ENCODE measurements at places on chromosomes 2 and 18. TPM values are rescaled to one million over a fixed set of nuclear protein-coding genes. Genes with fewer than 3 reads are reported as not detected.

DNA sequence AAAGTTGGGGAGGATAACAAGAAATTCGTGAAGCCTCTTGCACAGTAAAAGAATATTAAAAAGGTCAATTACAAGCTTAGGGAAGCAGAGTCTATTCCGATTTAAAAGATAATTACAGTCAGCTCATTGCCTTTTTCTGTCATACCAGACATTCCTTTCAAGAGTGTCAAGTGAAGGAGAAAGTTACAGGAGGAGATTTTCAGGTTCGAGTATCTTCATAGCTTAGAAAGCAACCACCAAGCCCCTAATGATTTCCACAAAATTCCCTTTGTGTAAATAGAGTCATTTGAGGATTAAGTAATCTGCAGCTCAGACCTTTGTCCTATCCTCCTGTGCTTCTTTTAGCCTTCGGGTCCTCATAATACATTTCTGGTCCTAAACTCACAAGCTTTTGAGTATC is 414.9 kb downstream of the CDH2 start:
- no peaks in the 10 kb centered on the region for H3K36me3 ChIP-seq
- no peaks in the 10 kb centered on the region for H3K27me3 ChIP-seq
- DNase-seq = no peak
- no peak overlapping the region for H3K27ac ChIP-seq
- no peaks in the 10 kb centered on the region for H3K4me1 ChIP-seq

GRCh38 chr18:22439447-22439846 is 21.7 kb upstream of the CTAGE1 start:
- H3K36me3 ChIP-seq = no peaks in the 10 kb centered on the region

DNA sequence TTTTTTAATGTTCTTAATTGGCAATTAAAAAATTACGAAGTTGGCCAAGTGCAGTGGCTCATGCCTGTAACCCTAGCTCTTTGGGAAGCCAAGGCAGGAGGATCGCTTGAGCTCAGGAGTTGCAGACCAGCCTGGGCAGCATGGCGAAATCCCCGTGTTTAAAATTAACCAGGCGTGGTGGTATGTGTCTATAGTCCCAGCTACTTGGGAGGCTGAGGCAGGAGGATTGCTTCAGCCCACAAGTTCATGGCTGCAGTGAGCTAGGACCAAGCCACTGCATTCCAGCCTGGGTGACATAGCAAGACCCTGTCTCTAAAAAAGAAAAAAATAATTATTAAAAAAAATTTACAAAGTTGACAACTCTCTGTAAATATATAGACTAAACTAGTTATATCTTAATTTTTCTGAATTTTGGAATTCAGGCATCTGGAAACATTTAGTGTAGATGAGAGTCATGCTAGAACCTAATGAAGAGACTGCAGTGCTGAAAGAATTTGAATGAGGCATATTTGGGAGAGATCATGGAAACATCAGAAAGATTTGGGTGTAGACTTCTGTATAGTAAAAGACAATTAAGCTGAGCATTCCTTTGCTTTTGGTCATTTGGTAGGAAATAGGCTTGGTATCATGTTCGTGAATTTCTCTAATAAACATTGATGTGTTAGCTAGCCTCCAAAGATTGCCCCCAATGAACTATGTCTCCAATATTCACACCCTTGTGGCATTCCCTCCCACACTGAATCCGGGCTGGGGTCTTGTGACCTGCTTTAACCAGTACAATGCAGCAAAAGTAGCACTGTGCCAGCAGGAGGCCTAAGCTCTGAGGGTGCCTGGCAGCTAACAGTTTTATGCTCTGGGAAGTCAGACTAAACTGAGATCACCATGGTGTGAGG is 4.2 kb upstream of the ROCK1 start:
- no peak overlapping the region for H3K27ac ChIP-seq
- H3K36me3 ChIP-seq = no peaks in the 10 kb centered on the region

DNA sequence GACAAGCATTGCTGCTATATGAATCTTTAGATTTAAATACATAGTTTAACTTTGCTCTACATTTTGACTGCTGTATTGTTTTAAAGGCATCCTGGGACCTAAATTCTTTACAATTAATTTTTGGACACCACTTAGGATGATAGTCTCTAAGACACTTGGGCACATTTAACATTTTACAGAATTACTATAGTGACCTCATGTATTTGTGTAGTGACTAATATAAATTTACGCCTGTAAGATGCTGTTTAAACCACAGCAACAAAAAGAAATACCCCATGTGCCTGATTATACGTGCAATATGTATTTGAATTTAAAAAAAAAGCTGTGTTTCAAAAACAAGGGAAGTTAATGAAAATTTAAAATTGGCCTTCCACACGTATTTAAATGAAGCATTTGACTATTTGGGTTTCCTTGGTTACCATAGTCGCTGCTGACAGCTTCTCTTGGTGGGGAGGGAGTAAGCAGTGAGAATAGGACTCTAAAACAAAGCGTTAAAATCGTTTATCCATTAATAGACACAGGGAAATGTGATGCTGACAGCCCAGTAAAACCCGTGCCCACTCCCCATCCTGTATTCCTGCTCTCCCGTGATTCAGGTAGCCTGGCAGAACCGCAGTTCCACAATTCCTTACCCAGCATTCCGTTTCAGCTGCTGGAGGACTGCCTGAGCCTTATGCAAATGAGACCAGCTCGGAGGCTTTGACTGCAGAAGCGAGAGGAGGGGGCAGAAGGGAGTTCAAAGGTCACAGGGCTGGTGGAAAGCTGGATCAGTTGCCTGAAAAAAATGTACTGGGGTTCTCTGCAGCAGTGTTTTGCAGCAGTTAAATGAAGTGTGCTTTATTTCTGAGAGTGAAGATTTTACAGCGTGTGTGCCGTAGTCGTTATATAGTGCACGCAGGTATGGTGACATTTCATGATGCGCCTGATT is 104.3 kb downstream of the CSRNP3 start:
- H3K4me1 ChIP-seq = no peaks in the 10 kb centered on the region
- H3K27ac ChIP-seq = peak overlapping the region; percentile 34
- H3K4me3 ChIP-seq = peak overlapping the region; percentile 56
- H3K36me3 ChIP-seq = no peaks in the 10 kb centered on the region
- peak; percentile 83 for DNase-seq
- no peaks in the 10 kb centered on the region for H3K27me3 ChIP-seq

- H3K27me3 ChIP-seq = no peaks in the 10 kb centered on the region
- no peak overlapping the region for H3K4me3 ChIP-seq
- H3K4me1 ChIP-seq = no peaks in the 10 kb centered on the region
- H3K36me3 ChIP-seq = no peaks in the 10 kb centered on the region
- H3K27ac ChIP-seq = no peak overlapping the region
These were observed 42.1 kb upstream of the SERTAD2 start for GRCh38 chr2:64695721-64696261.

GRCh38 chr2:191333911-191334357 is 88.7 kb downstream of the MYO1B start:
- H3K27me3 ChIP-seq = no peaks in the 10 kb centered on the region
- no peak for DNase-seq
- H3K4me3 ChIP-seq = no peak overlapping the region
- H3K27ac ChIP-seq = no peak overlapping the region

GRCh38 chr2:85725451-85725850 is 28.3 kb upstream of the ATOH8 start:
- H3K36me3 ChIP-seq = no peaks in the 10 kb centered on the region
- peaks cover 46% of the 10 kb centered on the region for H3K4me1 ChIP-seq
- DNase-seq = no peak
- peak overlapping the region; percentile 62 for H3K27ac ChIP-seq
- no peaks in the 10 kb centered on the region for H3K27me3 ChIP-seq

DNA sequence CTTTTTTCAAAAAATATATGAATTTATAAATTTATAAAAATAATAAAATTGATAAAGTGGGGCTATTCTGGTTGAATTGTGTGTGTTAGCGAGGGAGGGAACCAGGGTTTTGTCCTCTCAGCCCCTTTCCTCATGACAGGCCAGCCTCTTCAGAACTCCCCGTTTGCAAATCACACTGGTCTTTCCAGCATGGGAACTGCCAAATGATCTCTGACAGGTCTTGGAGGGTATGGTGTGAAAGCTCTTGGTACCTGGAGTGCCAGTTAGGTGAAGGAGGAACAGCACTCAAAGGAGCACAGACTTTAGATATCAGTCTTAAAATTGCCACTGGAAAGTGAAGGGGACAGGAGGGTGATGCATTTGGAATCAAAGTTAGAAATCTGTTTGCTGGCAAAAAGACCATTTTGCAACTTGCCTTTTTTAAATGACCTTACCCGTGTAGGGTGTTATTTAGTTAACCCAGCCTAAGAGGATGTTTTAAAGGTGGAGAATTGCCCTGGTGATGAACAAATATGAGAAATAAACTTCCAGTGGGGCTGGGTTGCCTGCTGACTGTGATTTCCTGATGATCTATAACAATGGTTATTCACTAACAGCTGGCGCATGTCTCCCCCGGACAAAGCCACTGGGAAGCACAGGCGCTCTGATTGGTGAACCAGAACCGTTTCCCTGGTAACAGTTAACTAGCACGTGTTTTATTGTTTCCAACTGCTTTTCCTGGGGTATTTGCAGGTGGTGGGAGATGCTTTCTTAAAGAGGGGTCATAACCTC is 85.3 kb upstream of the EFEMP1 start:
- no peaks in the 10 kb centered on the region for H3K27me3 ChIP-seq
- H3K4me3 ChIP-seq = no peak overlapping the region
- DNase-seq = no peak
- H3K36me3 ChIP-seq = no peaks in the 10 kb centered on the region
- no peak overlapping the region for H3K27ac ChIP-seq

DNA sequence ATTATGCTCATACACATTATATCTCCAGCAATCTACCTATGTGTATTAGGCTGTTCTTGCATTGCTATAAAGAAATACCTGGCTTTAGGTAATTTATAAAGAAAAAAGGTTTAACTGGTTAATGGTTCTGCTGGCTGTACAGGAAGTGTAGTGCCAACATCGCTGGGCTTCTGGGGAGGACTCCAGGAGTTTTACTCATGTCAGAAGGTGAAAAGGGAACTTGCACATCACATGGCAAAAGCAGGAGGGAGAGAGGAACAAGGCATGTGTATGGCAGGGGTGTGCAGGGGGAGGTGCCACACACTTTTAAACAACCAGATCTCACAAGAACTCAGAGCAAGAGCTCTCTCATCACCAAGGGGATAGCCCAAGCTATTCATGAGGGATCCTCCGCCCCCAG is 715.4 kb upstream of the ZEB2 start:
- H3K4me1 ChIP-seq = no peaks in the 10 kb centered on the region
- no peak overlapping the region for H3K4me3 ChIP-seq
- H3K36me3 ChIP-seq = no peaks in the 10 kb centered on the region
- DNase-seq = no peak
- no peaks in the 10 kb centered on the region for H3K27me3 ChIP-seq

DNA sequence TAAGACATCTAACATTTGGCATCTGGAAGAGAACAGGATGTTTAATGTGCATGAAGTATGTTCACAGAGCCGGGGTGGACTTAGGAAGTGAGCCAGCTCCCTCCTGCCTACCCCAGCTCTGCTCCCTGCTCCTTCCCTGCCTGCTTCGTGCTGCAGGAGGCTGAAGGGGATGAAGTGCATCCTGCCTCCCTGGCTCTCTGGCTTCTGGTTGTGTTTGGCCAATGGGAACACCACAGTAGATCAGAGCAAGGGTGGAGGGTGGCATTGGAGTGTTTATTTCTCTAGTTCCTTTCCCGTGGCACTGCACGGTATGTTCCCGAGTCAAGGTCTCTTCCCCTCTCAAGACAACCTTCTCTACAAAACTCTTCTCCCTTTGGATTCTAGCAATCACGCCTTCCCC is 379.9 kb downstream of the CLIP4 start:
- H3K36me3 ChIP-seq = no peaks in the 10 kb centered on the region
- H3K27me3 ChIP-seq = no peaks in the 10 kb centered on the region
- no peak overlapping the region for H3K27ac ChIP-seq
- DNase-seq = no peak
- H3K4me3 ChIP-seq = no peak overlapping the region

CRYGC gene
- total RNA-seq = not detected

DNA sequence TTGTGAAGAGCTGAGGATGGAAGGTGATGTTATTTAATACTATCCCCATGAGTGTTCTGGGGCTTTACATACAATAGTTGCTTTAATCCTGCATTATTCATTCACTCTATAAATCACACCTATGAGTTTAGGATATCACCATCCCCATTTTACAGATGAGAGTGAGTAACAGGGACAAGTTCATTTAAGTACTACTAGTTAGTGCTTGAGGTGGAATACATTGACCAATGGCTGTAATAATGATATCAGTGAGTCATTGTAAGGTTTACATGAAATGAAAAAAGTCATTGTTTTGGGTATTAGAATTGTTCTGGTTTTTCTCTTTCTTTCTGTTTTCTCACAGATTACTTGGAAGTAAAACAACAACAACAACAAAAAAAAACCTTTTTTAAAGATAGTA is 42.5 kb downstream of the TANC1 start:
- no peaks in the 10 kb centered on the region for H3K4me1 ChIP-seq
- no peak for DNase-seq
- no peaks in the 10 kb centered on the region for H3K27me3 ChIP-seq
- H3K27ac ChIP-seq = no peak overlapping the region
- H3K36me3 ChIP-seq = no peaks in the 10 kb centered on the region
- H3K4me3 ChIP-seq = no peak overlapping the region

DNA sequence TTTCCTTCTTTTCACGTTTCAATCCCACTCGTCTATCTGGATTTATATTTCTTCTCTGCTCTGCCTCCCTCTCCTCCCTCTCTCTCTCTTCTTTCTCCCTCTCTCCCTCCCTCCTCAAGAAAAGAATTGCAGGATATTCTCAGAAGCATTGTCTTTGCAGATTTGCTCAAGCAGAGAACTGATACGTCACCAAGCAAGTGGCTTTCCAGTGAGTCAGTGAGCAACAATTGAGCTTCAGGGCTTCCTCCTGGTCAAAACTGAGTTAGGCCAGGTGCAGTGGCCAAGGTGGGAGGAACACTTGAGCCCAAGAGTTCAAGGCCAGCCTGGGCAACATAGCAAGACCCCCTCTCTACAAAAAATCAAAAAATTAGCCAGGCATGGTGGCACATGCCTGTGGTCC is 151.1 kb downstream of the SMAD2 start:
- no peak for DNase-seq
- H3K4me3 ChIP-seq = no peak overlapping the region
- H3K4me1 ChIP-seq = no peaks in the 10 kb centered on the region
- no peak overlapping the region for H3K27ac ChIP-seq
- no peaks in the 10 kb centered on the region for H3K36me3 ChIP-seq

GRCh38 chr2:8247905-8248622 is 433.8 kb upstream of the ID2 start:
- DNase-seq = no peak
- H3K4me1 ChIP-seq = peaks cover 11% of the 10 kb centered on the region
- peak overlapping the region; percentile 59 for H3K27ac ChIP-seq

GRCh38 chr2:174835797-174836255 is 71.6 kb upstream of the CHRNA1 start:
- DNase-seq = no peak
- no peaks in the 10 kb centered on the region for H3K4me1 ChIP-seq
- no peak overlapping the region for H3K4me3 ChIP-seq
- H3K27ac ChIP-seq = no peak overlapping the region
- no peaks in the 10 kb centered on the region for H3K27me3 ChIP-seq
- no peaks in the 10 kb centered on the region for H3K36me3 ChIP-seq

DNA sequence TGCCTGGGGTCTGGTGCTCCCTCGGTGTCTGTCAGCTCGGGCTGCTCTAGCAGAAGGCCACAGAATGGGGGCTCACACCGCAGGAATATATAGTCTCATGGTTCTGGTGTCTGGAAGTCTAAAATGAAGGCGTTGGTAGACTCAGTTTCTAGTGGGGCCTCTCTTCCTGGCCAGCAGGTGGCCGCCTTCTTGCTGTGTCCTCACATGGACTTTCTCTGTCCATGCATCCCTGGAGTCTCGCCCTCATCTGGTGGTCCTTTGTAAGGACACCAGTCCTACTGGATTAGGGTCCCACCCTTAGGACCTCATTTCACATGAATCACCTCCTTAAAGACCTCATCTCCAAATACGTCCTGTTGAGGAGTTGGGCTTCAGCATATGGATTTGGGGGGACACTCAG is 65.7 kb downstream of the RRM2 start:
- H3K4me3 ChIP-seq = no peak overlapping the region
- no peak overlapping the region for H3K27ac ChIP-seq
- no peaks in the 10 kb centered on the region for H3K27me3 ChIP-seq
- DNase-seq = no peak
- no peaks in the 10 kb centered on the region for H3K36me3 ChIP-seq

Measured in right lobe of liver (tissue), 6 donors.